Suppressor macrophage (primary cell): ENCODE measurements at places on chromosomes 3 and 15.
A peak's percentile ranks its signal among the peaks of the same experiment; 100 is the strongest.

- DNase-seq = no peak
Measured at GRCh38 chr3:38365469-38366062, 19.0 kb downstream of the XYLB start.

GRCh38 chr15:81516012-81516411 is 142.0 kb upstream of the TMC3 start:
- DNase-seq = no peak

DNA sequence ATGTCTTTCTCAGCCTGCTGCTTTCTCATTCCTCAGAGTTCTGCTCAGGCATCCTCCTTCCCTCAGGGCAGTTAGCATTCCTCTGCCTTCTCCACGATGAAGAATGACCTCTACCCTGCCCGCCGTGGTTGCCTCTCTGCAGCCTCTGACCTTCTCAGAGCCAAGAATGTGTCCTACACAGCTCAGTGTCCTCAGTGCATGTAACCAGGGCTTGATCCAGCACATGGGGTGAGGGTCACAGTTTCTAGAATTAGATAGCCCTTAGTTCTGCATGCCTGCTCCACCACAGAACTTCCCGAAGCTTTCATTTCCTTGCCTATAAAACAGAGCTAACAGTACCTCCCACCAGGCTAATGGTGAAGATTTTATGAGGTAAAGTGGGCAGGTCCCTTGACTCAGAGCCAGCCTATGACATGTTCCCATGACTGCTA is 182.1 kb downstream of the CLSTN2 start:
- DNase-seq = no peak

GRCh38 chr15:51782357-51782896 is 31.0 kb downstream of the TMOD2 start:
- no peak for DNase-seq

DNA sequence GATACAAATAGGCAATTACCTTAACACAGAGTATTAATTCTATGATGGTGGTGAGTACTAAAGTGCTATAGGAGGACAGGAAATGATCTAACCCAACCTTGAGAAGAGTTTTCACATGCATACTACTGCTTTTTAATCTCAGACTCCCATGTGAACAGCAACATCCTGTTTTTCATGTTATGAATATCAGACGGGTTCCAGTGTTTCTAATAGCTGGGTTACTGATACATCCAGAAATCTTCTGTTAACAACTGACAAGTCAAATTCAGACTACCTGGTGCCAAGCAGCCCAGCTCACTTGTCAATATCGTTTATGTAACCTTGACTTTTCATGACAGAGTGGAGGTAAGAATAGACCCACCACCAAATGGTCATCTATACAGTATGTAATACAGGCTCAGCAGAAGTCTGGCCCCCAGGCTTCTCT is 220.2 kb upstream of the COL8A1 start:
- no peak for DNase-seq

DNA sequence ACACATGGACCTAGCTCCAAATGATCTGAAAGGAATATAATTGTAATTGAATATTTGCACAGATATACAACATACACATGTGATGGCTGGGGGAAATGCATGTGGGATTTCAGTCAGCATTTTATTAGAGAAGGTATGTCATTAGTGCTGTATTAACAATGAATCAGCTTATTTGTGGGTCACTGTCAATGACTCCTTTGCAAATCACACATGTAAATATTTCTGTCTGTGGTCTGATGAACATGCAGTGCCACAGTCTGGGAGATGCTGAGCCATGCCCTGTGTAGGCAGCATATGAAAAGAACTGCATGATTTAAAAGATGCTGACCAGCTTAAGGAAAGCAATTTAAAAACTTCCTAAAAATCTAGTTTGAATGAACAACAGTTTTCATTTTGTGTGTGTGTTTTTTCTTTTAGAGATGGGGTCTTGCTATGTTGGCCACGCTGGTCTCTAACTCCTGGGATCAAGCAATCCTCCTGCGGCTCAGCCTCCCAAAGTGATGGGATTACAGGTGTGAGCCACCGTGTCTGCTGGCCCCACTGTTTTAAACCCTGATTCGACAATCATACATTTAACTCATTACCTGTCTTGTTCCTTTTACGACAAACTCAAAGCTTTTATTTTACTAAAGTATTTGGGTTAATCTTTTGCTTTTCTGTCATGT is 803 bp upstream of the B3GNT5 start:
- peak; percentile 48 for DNase-seq

DNA sequence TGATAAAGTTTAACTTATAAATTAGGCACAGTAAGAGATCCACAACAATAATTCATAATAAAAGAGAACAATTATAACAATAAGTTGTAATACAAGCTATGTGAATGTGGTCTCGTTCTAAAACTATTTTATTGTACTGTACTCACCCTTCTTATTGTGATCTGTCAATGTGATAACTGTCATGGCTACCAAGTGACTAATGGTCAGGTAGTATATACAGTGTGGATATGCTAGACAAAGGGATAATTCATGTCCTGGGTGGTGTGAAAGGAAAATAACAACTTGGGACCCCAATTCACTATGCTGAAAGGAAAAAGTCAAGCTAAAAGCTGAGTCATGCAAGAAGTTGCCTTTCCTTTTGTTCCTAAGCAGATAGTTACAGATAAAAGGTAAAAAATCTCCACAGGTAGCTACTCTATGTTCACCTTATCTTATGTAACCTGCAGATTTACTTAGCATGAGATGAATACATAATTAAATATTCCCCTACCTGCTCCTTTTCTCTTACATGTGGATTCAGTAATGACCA is 10.7 kb upstream of the CYP8B1 start:
- no peak for DNase-seq

- no peak for DNase-seq
Measured at GRCh38 chr3:95235916-95236315, 1173.1 kb downstream of the NSUN3 start.

DNA sequence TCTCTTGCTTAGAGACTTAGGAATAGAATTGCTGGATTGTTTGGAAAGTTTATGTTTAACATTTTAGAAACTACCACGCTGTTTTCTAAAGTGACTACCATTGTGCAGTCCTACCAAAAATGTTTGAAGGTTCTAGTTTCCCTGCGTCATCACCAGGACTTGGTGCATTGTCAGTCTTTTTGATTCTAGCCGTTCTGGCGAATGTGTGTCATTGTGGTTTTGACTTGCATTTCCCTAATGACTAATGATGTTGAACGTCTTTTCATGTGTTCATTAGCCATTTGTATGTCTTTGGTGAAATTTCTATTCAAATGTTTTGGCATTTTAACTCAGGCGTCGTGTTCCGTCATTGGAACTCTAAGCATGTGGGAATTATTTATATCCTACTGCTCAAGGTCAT is 58.0 kb downstream of the CHD2 start:
- DNase-seq = peak; percentile 41

GRCh38 chr3:173266441-173266840 is 125.4 kb upstream of the SPATA16 start:
- DNase-seq = no peak
